ENCODE measurements at places on chromosomes 2 and 18.

DNA sequence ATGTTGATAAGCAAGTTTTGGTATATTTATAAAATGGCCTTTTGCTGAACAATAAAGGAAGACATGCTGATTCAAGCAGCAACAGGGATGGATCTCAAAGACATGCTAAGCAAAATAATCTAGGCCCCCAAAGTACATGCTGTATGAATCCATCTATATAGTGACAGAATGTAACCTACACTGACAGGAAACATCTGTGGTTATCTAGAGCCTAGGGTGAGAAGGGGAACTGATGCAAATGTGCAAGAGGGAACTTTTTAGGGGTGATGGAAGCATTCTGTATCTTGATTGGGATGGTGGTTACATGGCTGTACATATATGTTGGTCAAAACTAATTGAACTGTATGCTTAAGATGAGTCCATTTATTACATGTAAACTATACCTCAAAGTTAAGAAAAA lies 24.2 kb downstream of the CNRIP1 start:
- no peak for DNase-seq

DNA sequence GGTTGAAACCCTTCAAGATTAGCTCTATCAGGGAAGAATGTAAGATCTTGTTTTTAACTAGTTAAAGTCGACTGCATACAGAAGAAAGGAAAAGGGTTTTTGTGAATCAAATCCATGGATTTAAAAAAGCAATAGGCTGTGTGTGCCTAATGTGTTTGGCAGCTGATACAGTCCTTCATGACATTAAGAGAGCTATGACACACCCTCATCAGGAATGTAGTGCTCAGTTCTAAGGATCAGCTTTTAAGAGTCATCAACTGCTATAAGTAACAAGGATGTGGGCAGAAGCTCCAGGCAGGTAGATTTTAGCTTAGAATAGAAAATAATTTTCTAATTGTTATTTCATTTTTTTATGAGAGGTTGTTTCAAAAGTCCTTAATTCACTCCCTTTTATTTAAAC lies 52.9 kb downstream of the PPP1R1C start:
- DNase-seq: no peak

- no peak for DNase-seq
Observed at GRCh38 chr2:102589444-102589843, 29.9 kb upstream of the SLC9A2 start.

DNA sequence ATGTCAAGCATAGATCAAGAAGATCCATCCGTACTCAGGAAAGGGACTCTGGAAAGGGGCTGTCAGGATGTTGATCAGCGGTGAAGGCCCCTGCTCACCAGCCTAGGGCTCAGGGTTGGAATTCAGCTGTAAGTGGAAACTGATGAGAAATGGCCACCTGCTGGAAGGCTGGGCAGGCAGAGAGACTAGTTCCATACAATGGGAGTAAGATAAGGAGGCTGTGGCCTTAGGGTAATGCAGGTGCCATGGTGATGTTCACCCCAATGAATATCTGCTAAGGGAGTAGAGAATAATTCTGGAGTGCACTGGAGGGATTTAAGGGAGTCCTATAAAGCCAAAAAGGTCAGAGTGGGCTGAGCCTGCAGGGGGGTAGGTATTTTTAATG lies 256.6 kb downstream of the CYRIA start:
- DNase-seq: no peak

DNA sequence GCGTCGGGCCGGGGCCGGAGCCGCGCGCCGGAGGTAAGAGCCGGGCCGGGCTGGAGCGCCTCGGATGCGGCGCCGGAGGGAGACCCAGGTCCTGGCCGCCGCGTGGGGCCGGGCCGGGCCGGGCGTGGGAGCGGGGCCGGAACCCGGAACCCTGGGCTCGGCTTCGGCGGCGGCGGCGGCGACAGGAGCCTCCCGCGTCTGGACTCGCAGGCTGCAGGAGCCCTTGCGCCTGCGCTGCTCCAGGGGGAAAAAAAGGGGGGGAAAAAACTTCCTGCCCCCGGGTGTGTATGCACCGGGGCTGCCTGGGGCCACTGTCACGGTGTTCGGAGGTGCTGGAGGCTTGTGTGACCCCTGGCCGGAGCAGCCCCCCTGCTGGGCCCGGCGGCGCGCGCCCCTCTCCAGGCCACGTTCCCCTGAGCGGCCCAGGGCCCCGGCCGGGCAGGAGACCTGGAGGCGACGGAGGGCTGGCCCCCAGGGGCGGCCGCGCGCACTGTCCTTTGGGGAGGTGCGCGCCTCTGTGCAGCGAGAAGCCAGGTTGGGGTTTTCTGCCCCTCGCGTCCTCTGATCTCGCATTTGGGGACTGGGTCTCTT lies 864 bp downstream of the KLHL29 start:
- no peak for DNase-seq

- DNase-seq: no peak
Observed at GRCh38 chr2:23513245-23513871, 128.4 kb downstream of the KLHL29 start.

DNA sequence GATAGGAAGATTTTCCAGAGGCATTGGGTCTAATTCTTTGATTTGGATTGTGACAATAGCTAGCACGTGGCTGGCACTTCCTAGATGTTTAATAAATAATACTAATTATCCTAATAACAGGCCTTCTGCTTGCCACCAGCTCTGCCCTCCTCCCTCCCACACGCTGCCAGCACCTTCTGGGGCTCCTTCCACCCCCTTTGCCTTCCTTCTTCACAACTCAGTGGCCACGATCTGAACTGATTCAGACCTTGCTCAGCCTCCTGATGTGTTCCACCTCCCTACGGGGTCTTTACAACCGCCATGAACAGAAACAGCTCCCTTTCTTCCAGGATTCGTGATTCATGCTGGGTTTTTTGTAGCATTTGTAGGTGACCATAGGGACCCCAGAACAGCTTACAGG lies 310.3 kb upstream of the HS6ST1 start:
- DNase-seq: no peak

GRCh38 chr2:65700720-65701119 lies 268.3 kb upstream of the SPRED2 start:
- no peak for DNase-seq

DNA sequence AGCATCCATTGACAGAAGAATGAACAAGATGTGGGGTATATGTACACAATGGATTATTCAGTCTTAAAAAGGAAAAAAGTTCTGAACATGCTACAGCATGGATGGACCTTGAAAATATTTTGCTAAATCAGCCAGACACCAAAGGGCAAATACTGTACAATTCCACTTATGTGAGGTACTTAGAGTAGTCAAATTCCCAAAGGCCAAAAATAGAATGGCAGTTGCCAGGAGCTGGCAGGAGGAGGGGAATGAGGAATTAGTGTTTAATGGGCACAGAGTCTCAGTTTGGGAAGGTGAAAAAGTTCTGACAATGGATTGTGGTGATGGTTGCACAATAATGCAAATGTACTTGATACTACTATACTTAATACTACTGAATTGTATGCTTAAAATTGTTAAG lies 193.2 kb downstream of the MBD2 start:
- DNase-seq: no peak

DNA sequence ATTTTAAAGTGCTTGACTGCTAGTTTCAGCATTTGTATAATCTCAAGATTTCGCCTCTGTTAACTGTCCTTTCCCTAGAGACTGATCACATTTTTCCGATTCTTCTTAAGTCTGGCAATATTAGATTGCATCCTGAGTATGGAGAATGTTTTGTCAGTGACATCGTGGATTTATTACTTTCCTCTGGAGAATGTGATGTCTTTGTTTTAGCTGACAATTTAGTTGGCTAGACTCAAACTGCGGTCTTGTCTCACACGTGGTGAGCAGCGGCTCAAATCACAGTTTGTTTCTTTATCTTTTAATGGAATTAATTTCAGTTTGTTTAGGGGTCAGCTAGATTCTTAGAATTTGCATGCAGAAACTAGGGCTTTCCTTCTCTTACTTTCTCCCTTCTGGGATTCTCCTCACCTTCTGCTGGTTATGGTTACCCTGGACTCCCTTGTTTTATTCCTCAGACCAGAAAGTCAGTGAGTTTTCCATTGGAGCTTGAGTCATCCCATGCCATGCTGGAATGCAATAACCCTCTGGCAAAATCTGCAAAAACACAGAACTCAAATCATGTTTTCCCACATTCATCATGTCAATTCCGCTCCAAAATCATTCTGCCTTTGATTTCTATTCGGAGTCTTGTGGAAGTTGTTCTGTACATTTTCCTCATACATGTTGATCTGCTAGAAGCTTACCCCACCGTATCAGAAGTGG lies 327.2 kb upstream of the TRIB2 start:
- DNase-seq: no peak

All from GOT3 (cell line).